ENCODE measurements at places on chromosomes 5 and 9.

- no peak for DNase-seq
Observed at GRCh38 chr5:25427240-25427639, 782.5 kb upstream of the CDH10 start.

- DNase-seq: no peak
Observed at GRCh38 chr9:26391036-26391435, 501.6 kb downstream of the CAAP1 start.

DNA sequence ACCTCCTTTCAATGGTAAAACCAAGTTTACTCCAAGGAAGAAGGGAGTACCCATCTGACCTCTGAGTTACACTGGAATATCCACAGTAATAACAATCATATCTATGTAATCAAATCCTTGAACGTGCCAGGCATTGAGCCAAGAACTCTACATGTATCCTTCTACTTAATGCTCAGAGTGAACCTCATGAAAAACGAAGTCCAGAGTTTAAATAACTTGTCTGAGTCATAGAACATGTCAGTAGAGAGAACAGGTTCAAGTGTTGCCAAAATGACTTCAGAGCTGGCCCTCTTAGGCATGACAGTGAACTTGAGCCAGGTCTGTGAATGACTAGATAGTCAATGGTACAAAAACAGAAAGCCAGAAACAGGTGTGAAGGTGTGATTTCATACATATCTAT, 164.1 kb upstream of the ZNF618 start:
- DNase-seq: peak; percentile 46

DNA sequence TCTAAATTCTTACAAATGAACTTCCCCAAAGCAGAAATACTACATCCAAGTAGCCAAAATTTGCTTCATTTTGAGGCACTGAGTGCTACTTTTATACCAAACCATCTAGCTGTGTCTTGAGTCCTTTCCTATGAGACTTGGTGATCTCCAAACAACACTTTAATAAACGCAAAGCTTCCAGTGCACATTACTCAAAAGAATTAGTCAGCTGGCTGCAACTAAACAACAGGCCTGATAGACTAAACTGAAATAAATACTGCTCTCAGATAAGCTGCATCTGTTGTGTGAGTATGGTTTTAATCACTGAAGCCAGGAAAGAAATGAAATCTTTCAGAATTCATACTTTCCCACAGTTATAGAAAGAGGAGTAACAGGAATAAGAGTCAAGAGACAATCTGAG, 80.3 kb downstream of the VCAN start:
- DNase-seq: peak; percentile 83

DNA sequence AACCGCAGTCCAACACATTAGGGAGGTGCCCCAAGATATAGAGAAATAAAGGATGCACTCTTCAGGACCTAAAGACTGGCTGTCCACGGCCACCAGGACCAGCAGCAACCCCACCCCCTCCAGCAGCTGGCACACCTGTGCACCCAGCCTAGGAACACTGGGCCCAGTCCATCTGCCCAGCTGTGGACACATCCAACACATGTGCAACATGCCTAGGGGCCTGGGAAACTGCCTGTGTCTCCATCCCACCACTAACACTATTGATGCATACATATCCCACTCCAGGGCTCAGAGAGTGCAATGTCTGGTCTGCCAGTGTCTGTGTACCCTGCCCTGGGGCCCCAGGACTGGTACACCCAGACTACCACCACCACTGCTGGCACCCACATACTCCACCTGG, 1781.3 kb downstream of the MAT2B start:
- no peak for DNase-seq

GRCh38 chr5:50667023-50667652, 701 bp downstream of the PARP8 start:
- peak; percentile 38 for DNase-seq

DNA sequence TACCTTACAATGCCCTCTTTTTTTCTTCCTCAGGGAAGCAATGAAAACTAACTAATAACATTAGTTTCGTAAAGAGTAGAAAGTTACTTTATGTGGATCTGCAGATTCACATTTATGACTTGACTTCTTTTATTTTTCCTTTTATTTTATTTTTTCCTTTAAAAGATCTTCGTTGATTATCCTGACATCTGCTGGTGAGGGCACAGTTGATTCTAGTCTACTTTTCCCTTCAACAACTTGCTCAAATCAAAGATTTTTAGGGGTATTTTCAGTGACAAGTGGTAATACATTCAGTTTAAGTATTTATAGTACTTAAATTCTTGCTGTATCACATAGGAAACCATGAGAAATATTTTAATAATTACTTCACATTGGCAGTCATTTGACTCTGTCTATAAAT, 4.9 kb downstream of the EDIL3 start:
- peak; percentile 58 for DNase-seq

DNA sequence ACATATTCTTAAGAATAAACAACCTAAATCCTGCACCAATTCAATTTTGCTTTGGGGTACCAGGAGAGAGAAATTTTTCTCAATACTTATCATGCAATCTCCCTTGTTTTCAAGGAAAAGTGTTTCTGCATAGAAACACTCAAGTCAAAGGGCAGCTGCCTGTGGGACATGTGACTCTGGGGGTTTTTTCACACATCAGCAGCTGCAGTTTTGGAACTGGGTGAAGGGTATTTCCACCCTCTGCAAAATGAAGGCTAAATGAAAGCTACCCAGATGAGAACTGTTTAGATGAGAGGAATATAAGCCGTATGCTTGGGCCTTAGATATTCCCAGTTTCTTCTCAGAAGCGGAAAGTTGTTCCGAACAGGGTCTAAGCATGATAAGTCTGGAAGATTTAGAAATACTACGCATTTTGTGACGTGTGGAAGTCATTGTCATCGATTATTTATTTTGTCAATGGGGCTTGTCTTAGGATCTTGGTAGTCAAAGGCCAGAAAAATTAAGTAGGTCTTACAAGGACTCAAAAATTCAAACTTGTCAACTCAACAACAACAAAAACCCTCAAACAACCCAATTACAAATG, 64.3 kb upstream of the BOD1 start:
- DNase-seq: no peak

DNA sequence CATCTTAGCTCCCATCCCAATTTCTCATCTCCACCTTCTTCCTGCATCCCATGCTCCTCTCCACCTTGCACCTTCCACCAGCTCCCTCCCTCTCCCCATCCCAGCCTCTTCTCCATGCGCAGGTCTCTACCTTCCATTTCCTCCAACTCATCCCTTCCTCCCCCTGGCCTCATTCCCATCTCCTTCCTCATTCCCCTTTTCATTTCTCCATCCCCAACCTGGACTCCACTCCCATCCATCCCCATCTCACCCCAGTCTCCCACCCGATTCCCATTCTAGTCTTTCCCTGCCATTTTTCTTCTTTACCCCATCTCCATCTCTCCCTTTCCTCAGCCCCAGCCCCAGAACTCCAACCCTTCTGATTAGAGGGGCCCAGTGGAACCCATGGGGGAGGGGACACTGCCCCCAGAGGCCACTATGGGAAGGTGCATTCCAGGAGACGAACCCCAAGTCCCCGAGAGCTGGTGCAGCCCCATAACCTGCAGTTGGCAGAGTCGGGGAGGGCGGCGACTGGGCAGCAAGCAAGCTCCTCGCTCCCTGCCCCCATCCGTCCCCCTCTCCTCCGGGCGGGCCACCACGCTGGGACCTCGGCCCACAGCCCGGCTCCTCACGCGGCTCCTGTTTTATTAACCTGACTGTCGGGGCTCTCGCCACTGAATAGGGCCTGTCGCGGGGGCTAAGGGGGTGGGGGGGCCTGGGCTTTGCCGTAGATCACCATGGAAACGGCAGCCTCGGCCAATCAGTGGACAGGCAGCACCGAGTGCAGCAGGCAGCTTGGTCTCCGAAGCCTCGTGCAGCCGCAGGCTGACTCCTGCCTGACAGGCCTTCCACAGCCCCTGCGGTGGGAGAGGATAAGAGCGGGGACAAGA, 66.7 kb downstream of the PCDH1 start:
- no peak for DNase-seq

GRCh38 chr5:121174351-121174750, 677.3 kb upstream of the FTMT start:
- no peak for DNase-seq

DNA sequence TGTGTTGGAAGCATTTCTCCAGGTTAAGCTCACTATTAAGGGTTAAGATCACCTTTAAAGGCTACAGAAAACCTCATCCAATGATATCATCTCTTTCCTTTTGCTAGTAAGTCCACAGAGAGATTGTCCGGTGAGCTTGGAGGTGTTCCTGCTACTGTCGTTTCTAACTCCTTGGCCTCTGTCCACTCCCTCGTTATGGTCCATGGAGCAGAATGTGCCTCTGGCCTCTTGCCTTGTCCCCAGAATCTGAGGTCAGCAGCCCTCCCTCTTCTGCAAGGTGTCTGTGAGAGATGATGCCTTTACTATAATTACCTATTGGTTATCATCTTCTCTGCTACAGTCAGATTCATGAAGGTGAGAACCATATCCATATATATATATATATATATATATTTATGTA, 15.0 kb downstream of the ORM2 start:
- DNase-seq: no peak

- DNase-seq: no peak
Observed at GRCh38 chr5:141402553-141403243, at the start of gene PCDHGA9. Gene PCDHGA9 (plus strand): TSS chr5:141402778. CDS start chr5:141402953, 175 bp downstream.

GRCh38 chr9:127744398-127745110, 9.5 kb upstream of the TOR2A start:
- no peak for DNase-seq

- DNase-seq: peak; percentile 49
Observed at GRCh38 chr5:154593071-154593470, 115.0 kb upstream of the HAND1 start.

DNA sequence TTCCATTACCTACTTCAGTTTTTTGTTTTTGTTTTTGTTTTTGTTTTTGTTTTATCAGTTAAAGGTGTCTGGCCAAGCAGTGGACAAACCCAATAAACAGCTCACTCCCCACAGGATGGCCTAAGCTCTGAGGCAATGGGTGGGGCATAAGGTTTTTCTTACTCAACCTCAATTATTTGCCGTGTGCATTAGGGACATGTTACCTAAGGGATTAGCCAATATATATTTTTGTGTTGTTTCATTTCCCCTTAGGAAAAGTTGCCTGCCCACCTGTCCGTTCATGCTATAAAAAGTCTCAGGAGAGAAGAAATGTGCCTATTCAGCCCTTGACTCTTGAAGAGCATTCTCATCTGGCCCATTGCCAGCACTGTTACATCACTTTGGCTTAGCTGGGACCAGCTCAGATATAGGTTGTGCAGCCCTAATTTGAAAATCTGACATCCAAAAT, 7.3 kb downstream of the SH3RF2 start:
- DNase-seq: peak; percentile 33

DNA sequence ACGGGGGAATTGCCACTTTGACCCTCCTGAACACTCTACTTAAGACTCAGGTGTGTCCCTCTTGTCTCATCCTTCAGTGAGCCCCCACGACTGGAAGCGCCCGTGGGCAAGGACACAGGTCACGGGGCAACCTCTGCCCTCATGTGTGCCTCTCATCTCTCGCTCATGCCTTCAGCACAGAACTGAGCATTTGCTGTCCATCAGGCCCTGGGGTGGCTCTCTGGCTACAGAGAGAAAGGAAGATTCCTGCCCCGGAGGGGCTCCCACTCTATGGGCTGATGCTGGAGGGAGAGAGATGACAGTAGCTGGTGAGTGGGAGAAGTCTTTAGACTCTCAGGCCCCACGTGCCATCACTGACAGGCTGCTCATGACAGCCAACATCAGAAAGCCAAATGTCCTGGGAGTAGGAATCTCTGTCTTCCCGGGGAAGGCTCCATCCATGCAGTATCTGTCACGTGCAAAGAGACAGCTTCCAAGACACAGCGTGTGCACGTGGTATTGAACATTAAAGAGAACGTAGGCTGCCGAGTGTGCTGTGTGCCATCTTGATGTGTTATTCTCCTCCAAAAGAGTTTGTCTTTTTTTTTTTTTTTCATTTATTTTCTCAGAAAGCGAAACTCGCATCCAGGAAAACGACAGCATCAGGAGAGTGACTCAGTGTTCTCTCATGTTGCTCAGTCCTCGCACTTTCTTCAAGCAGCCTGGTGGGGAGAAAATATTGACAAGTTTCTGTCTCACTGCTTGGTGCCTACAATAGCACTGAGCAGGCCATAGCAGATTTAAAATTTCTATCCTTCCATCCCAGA, 190.5 kb downstream of the GAS1 start:
- no peak for DNase-seq
